ENCODE measurements at places on chromosomes 4 and X.

DNA sequence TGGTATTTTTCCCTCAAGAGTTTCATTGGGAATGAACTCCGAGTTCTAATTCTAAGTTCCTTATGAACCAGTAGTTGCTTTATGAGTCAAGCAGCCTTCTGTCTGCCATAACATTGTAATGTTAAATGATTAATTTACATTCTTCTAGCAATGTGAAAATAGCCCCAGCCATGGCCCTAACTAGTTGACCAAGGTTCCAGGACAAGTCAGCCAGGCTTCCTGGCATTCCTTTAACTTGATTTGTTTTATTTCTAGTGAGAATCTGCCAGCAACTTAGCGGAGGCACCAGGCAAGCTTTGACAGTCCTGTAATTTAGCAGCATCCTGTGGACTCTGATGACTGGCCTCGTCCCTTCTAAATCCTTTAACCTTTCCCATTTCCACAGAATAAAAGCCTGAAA lies 69.0 kb downstream of the GLRA2 start:
- no peak for DNase-seq

GRCh38 chr4:1749370-1749769 lies 28.0 kb downstream of the TACC3 start:
- DNase-seq: no peak

GRCh38 chrX:131752493-131753198 lies 208.8 kb downstream of the OR13H1 start:
- peak; percentile 64 for DNase-seq

DNA sequence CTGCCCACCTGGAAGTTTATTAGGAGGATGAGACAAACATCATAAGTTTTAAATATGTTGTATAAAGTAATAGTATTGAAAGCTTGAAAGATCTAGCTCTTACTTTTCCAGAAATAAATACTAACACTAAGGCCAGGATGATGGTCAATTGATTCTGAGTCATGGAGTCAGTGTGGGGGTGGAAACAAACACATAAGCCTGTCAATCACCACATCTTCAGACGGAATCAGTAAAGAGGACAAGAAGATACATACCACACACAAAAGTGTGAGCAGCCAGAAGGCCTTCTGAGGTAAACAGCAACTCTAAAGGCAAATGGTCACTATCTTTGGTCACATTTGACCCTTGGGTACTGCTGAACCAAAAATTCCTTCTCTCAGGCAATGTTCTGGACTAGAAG lies 365.0 kb upstream of the RASGEF1B start:
- no peak for DNase-seq

GRCh38 chr4:165583341-165583740 lies 204.5 kb downstream of the CPE start:
- no peak for DNase-seq
